Chondrocyte (in vitro differentiated cells): ENCODE measurements at places on chromosomes 7 and 10. TPM values are rescaled to one million over a fixed set of nuclear protein-coding genes. Genes with fewer than 3 reads are reported as not detected.
A peak's percentile ranks its signal among the peaks of the same experiment; 100 is the strongest.

Gene RSPH10B
- not detected in 3 replicates for total RNA-seq

GRCh38 chr7:10706875-10707493 lies 266.7 kb upstream of the PHF14 start:
- no peak overlapping the region for H3K4me3 ChIP-seq
- H3K27ac ChIP-seq = no peak overlapping the region
- no peaks in the 10 kb centered on the region for H3K4me1 ChIP-seq
- no peak for DNase-seq
- no peaks in the 10 kb centered on the region for H3K27me3 ChIP-seq

- H3K36me3 ChIP-seq = no peaks in the 10 kb centered on the region
- DNase-seq = no peak
- no peak overlapping the region for H3K27ac ChIP-seq
- H3K4me1 ChIP-seq = no peaks in the 10 kb centered on the region
- H3K27me3 ChIP-seq = peaks cover 8% of the 10 kb centered on the region
- H3K4me3 ChIP-seq = no peak overlapping the region
Measured at GRCh38 chr10:71382757-71383156, 14.0 kb upstream of the CDH23 start.

Gene MXI1
- total RNA-seq = 17.0 to 30.2 TPM (median 26.8 TPM) in 3 replicates

GRCh38 chr10:124745673-124746072 lies 1.5 kb upstream of the FAM53B start:
- H3K4me3 ChIP-seq = no peak overlapping the region
- H3K36me3 ChIP-seq = peaks cover 2% of the 10 kb centered on the region
- peak overlapping the region; percentile 88 for H3K27ac ChIP-seq
- DNase-seq = no peak

Gene CAV2
- 82.1 to 127 TPM (median 116 TPM) in 3 replicates for total RNA-seq

DNA sequence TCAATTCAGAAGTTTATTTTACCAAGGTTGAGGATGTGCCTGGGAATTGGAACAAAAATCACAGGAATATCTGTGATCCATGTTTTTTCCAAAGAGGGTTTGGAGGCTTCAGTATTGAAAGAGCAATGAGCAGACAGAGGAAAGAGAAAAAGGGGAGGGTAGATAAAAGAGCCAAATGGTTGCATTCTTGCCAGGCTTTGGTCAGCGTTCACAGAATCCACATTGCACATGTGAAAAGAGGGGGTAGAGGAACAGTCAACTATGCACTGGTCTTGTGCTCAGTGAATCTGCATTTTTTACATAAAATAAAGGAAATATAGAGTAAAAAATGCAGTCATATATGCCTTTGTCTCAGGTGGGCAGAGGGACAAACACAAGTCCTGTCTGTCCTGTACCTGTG lies 20.6 kb upstream of the ERCC6 start:
- H3K27ac ChIP-seq = no peak overlapping the region
- no peaks in the 10 kb centered on the region for H3K27me3 ChIP-seq
- peaks cover 4% of the 10 kb centered on the region for H3K36me3 ChIP-seq
- DNase-seq = no peak
- H3K4me1 ChIP-seq = peaks cover 61% of the 10 kb centered on the region
